ENCODE measurements at places on chromosomes 1 and 21.

DNA sequence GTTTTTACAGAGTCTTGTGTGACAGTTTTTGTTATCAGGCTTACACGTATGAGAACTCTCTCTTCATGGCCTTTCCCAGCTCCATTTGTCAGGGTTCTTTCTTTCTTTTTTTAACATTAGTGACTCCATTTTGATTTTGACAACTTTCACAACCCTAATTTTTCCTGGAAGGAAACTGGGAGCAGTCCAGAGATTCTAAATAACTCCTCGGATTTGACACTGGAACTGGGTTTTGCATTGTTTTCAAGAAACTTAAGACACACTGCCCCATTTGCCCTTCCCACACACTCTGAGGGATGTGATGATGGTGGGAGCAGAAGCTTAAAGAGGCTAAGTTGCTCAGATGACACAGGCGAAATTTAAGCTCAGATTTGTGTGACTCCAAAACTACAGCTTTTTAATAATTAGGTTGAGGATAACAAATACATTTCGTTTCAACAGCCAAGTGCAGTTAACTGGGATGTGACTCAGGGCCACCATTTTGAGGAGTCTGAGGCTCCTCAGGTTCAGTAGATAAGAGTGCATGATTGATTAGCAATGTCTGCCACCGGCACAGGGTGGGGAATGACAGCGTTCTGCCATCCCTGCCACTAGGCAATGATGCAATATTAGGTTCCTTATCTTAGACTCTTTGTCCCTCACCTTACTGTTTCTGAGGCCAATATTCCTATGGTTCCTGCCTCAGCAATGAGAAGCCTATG, 95.1 kb upstream of the ATP1A1 start:
- no peak overlapping the region for H3K27ac ChIP-seq
- H3K27me3 ChIP-seq, result peaks cover 28% of the 10 kb centered on the region
- H3K4me3 ChIP-seq, result no peak overlapping the region
- no peak for ATAC-seq
- no peaks in the 10 kb centered on the region for H3K4me1 ChIP-seq

- H3K4me3 ChIP-seq, result no peak overlapping the region
- no peak for ATAC-seq
- no peaks in the 10 kb centered on the region for H3K4me1 ChIP-seq
- H3K27ac ChIP-seq, result no peak overlapping the region
Observed at GRCh38 chr1:159951551-159951950, 2.5 kb downstream of the SLAMF9 start.

- H3K27ac ChIP-seq, result no peak overlapping the region
- H3K4me3 ChIP-seq, result no peak overlapping the region
- H3K4me1 ChIP-seq, result no peaks in the 10 kb centered on the region
- peaks cover 72% of the 10 kb centered on the region for H3K36me3 ChIP-seq
Observed at GRCh38 chr1:31318146-31318545, 21.3 kb downstream of the ZCCHC17 start.

DNA sequence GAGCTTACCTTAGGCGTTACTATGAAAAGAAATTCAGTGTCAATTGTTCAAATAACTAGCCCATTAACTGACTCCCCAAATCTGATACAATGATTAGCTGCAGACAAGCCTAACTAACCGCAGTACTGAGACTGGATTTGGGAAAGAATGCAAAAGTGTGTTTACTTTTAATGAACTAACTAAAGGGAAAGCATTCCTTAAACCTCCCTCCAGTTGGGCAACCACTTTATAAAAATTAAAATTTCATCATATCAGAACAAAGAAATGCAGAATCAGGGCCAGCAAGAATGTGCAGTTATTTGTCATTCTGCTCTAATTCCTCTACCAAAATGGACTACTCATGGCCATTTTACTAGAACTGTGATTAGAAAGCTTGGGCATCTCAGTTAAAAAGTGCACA, 11.7 kb upstream of the NR5A2 start:
- ATAC-seq, result no peak
- H3K27ac ChIP-seq, result no peak overlapping the region
- no peak overlapping the region for H3K4me3 ChIP-seq
- no peaks in the 10 kb centered on the region for H3K36me3 ChIP-seq
- H3K27me3 ChIP-seq, result peaks cover 54% of the 10 kb centered on the region

- H3K27me3 ChIP-seq, result peaks cover 27% of the 10 kb centered on the region
- no peak overlapping the region for H3K27ac ChIP-seq
- H3K4me1 ChIP-seq, result no peaks in the 10 kb centered on the region
- no peak overlapping the region for H3K4me3 ChIP-seq
- ATAC-seq, result no peak
Observed at GRCh38 chr1:207993477-207994445, 82.8 kb upstream of the CD34 start.

GRCh38 chr1:241045659-241046058, 311.3 kb downstream of the RGS7 start:
- H3K27ac ChIP-seq, result no peak overlapping the region
- H3K36me3 ChIP-seq, result no peaks in the 10 kb centered on the region
- H3K27me3 ChIP-seq, result no peaks in the 10 kb centered on the region
- no peak for ATAC-seq
- no peaks in the 10 kb centered on the region for H3K4me1 ChIP-seq

DNA sequence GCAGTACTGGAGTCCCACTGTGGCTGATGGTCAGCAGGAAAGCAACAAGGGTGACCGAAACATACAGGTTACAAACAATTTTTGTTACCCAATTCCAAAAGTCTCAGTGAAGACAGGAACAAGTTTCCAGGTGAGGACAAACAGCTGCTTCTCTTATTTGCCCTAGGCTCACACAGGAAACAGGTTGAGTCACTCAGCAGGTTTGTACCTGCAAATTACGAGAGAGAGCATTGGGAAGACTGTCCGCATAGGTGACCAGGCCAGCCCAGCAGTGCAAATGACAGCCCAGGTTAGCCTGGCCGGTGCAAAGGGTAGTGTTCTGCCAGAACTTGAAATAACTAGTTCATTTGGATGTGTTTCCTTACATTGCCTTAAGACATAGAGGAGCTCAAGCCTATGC, 40.0 kb upstream of the DSCAM start:
- H3K36me3 ChIP-seq, result no peaks in the 10 kb centered on the region
- no peak overlapping the region for H3K27ac ChIP-seq
- no peak for ATAC-seq
- no peaks in the 10 kb centered on the region for H3K27me3 ChIP-seq

GRCh38 chr1:18285538-18285924, 177.9 kb downstream of the IGSF21 start:
- no peaks in the 10 kb centered on the region for H3K36me3 ChIP-seq
- peaks cover 28% of the 10 kb centered on the region for H3K27me3 ChIP-seq

DNA sequence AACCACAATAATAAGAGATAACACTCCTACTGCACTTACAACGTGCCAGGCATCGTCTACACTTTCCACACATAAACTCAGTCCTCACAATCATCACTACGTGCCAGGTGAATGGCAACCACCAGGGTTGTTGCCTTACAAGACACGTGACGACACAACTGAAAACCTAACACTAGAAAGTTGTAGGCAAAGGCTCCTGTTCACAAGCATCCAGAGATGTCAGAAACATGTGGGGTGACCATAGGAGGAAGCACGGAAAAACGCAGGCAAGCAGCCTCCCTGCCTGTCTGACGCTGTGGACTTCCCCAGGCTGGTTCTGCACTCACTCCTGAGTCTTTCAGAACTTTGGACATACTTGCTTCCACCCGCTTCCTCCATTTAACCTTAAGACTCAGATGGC, 7.0 kb downstream of the CAPZB start:
- peak overlapping the region; percentile 56 for H3K4me3 ChIP-seq
- peaks cover 6% of the 10 kb centered on the region for H3K36me3 ChIP-seq
- peaks cover 95% of the 10 kb centered on the region for H3K4me1 ChIP-seq
- peak overlapping the region; percentile 92 for H3K27ac ChIP-seq
- H3K27me3 ChIP-seq, result no peaks in the 10 kb centered on the region

GRCh38 chr1:23953020-23953419, 6.6 kb upstream of the PNRC2 start:
- H3K4me1 ChIP-seq, result peaks cover 34% of the 10 kb centered on the region
- H3K4me3 ChIP-seq, result no peak overlapping the region
- H3K36me3 ChIP-seq, result no peaks in the 10 kb centered on the region
- no peak for ATAC-seq
- no peaks in the 10 kb centered on the region for H3K27me3 ChIP-seq

GRCh38 chr1:212098310-212098709, 62.8 kb downstream of the DTL start:
- no peak overlapping the region for H3K27ac ChIP-seq
- no peaks in the 10 kb centered on the region for H3K4me1 ChIP-seq
- peaks cover 55% of the 10 kb centered on the region for H3K36me3 ChIP-seq
- H3K4me3 ChIP-seq, result no peak overlapping the region
- H3K27me3 ChIP-seq, result no peaks in the 10 kb centered on the region
- no peak for ATAC-seq

- no peaks in the 10 kb centered on the region for H3K4me1 ChIP-seq
- no peak overlapping the region for H3K27ac ChIP-seq
- ATAC-seq, result no peak
Observed at GRCh38 chr1:147840909-147841308, 61.7 kb upstream of the GJA8 start.

DNA sequence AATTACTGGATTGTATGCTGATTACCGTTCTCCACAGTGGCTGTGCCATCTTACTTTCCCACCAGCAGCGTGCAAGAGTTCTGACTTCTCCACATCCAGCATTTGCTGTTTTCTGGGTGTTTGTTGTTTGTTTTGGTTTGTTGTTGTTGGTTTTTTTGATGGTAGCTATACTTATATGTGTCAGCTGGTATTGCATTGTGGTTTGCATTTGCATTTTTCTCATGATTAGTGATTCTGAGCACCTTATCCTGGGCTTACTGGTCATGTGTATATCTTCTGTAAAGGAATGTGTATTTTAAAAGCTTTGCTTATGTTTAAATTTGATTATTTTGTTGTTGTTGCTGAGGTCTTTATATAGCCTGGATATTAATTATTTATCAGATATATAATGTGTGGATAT, 66.9 kb upstream of the MAP1LC3C start:
- no peak overlapping the region for H3K27ac ChIP-seq
- no peak for ATAC-seq
- no peaks in the 10 kb centered on the region for H3K36me3 ChIP-seq
- H3K27me3 ChIP-seq, result peaks cover 14% of the 10 kb centered on the region
- no peaks in the 10 kb centered on the region for H3K4me1 ChIP-seq

- H3K27me3 ChIP-seq, result peaks cover 17% of the 10 kb centered on the region
- H3K4me1 ChIP-seq, result no peaks in the 10 kb centered on the region
- ATAC-seq, result no peak
Observed at GRCh38 chr1:183159960-183160359, 26.1 kb upstream of the LAMC2 start.

GRCh38 chr1:43545695-43546387, 15.2 kb downstream of the PTPRF start:
- no peak overlapping the region for H3K27ac ChIP-seq
- ATAC-seq, result no peak
- H3K27me3 ChIP-seq, result peaks cover 59% of the 10 kb centered on the region
- no peak overlapping the region for H3K4me3 ChIP-seq
- peaks cover 11% of the 10 kb centered on the region for H3K4me1 ChIP-seq
- H3K36me3 ChIP-seq, result no peaks in the 10 kb centered on the region

GRCh38 chr1:85366391-85367170, 90.1 kb upstream of the BCL10 start:
- no peaks in the 10 kb centered on the region for H3K27me3 ChIP-seq
- no peak overlapping the region for H3K27ac ChIP-seq
- ATAC-seq, result no peak
- no peak overlapping the region for H3K4me3 ChIP-seq

- H3K36me3 ChIP-seq, result peaks cover 67% of the 10 kb centered on the region
- no peak overlapping the region for H3K27ac ChIP-seq
- no peaks in the 10 kb centered on the region for H3K27me3 ChIP-seq
- ATAC-seq, result no peak
Observed at GRCh38 chr1:39446986-39447567, 44.4 kb upstream of the BMP8A start.

DNA sequence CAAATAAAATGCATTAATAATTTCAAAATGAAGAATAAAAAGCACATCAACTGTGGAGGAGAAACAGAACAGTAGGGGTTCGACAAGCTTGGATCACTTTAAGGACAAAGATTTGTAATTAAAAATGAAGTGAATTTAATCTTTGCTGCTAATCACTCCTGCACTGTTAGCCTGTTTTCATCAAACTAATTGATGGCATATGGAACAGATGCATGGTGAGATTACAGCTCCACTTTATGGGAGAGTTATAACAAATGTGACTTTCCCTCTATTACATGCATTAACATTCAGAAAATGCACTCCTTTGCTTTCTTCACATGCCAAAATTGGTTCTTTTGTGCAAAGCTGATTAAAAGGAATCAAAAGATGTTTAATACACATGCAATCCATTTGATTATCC, 207.2 kb upstream of the C21orf91 start:
- H3K4me1 ChIP-seq, result no peaks in the 10 kb centered on the region
- H3K27ac ChIP-seq, result no peak overlapping the region
- no peaks in the 10 kb centered on the region for H3K36me3 ChIP-seq
- no peak for ATAC-seq
- H3K27me3 ChIP-seq, result no peaks in the 10 kb centered on the region
- H3K4me3 ChIP-seq, result no peak overlapping the region

GRCh38 chr1:240608707-240609106, 3.2 kb downstream of the GREM2 start:
- no peak for ATAC-seq
- peaks cover 44% of the 10 kb centered on the region for H3K27me3 ChIP-seq
- H3K4me1 ChIP-seq, result peaks cover 15% of the 10 kb centered on the region
- no peaks in the 10 kb centered on the region for H3K36me3 ChIP-seq

- no peaks in the 10 kb centered on the region for H3K4me1 ChIP-seq
- no peak overlapping the region for H3K4me3 ChIP-seq
- peak; percentile 55 for ATAC-seq
- no peaks in the 10 kb centered on the region for H3K36me3 ChIP-seq
- H3K27ac ChIP-seq, result no peak overlapping the region
- H3K27me3 ChIP-seq, result peaks cover 37% of the 10 kb centered on the region
Observed at GRCh38 chr21:41121785-41122415, 46.1 kb upstream of the BACE2 start.

GRCh38 chr1:239268941-239269340, 117.4 kb upstream of the CHRM3 start:
- H3K4me3 ChIP-seq, result no peak overlapping the region
- no peaks in the 10 kb centered on the region for H3K27me3 ChIP-seq
- no peak overlapping the region for H3K27ac ChIP-seq
- no peaks in the 10 kb centered on the region for H3K4me1 ChIP-seq
- H3K36me3 ChIP-seq, result no peaks in the 10 kb centered on the region

All from stimulated activated memory B cell treated with anti-CD40 and anti-IgM and Interleukin-4, amounts not matched to agents 10 μg/mL and 1 μg/mL and 100 μg/mL, for 72 hours (primary cell).